ENCODE measurements at places on chromosomes 2 and 18.
A peak's percentile ranks its signal among the peaks of the same experiment; 100 is the strongest.

GRCh38 chr2:73293534-73294171 lies at the start of gene EGR4:
TSS of gene EGR4 (minus strand) at chr2:73293548. CDS start at chr2:73293317, 231 bp downstream.
- DNase-seq: peak; percentile 80

DNA sequence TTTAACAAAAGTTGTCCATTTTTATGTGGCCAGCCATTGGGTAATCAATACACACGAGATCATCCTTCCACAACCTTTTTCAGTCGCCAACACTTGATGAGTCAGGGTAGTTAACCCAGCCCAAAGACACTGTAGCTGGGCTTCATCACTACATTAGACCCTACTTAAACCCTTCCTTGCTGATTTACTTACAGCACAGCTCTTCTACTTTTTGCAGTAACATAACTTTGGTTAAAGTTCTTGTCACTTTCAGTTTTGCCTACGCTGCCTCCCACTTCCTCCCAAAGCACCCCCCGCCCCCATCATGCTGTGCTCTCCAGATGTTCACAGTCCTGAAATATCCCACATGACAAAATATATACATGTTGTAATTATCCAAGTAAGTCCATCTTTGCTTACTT lies 103.6 kb downstream of the CDK15 start:
- DNase-seq: no peak

- no peak for DNase-seq
These were observed 916.7 kb downstream of the CPS1 start for GRCh38 chr2:211473116-211473515.

GRCh38 chr2:69677914-69678313 lies 34.4 kb upstream of the AAK1 start:
- DNase-seq: no peak

DNA sequence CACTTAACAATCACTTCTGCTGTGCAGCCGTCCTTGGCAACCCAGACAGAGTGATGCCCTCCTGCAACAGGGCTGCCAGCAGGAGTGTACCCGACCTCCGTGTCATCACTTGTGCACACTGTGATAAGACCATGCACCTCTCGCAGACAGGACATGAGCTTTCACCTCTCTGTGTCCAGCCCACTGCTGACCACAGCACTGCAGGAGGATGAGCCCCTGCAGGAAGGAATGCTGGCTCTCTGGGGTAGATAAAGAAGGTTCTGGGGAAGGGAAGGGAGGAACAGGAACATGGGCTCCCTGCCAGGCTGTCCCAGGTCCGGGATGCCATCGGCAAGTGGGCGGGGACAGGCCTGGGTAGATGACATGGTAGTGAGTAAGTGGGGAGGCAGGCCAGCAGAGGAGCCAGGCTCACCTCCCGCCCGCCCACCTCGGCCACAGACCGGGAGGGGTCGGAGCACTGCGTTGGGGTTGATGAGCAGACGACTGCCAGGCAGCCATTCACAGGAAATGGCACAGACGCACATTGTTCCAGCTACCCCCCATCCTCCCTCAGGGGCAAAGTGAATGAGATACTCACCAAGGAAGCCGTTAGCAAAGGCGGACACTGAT lies 18.6 kb upstream of the COL6A3 start:
- peak; percentile 69 for DNase-seq

GRCh38 chr18:45336448-45336847 lies 278.8 kb upstream of the SLC14A2 start:
- no peak for DNase-seq

GRCh38 chr2:109427661-109428091 lies 186.1 kb downstream of the SEPTIN10 start:
- DNase-seq: no peak

- no peak for DNase-seq
These were observed 16.5 kb upstream of the CYTIP start for GRCh38 chr2:157460384-157460837.

DNA sequence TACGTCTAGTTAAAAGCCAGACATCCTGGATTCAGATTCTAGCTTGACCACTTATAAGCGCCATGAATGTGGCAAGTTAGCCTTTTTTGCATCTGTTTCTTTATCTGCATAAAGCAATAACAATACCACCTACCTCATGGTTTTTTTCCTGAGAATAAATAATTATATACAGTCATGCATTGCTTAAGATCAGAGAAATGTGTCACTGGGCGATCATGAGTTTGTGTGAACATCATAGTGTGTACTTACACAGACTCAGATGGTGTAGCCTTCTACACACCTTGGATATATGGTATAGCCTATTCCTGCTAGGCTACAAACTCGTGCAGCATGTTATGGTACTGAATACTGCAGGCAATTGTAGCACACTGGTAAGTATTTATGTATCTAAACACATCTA lies 84.7 kb upstream of the PELI1 start:
- no peak for DNase-seq

- no peak for DNase-seq
These were observed 51.9 kb upstream of the NAB1 start for GRCh38 chr2:190596993-190597392.

DNA sequence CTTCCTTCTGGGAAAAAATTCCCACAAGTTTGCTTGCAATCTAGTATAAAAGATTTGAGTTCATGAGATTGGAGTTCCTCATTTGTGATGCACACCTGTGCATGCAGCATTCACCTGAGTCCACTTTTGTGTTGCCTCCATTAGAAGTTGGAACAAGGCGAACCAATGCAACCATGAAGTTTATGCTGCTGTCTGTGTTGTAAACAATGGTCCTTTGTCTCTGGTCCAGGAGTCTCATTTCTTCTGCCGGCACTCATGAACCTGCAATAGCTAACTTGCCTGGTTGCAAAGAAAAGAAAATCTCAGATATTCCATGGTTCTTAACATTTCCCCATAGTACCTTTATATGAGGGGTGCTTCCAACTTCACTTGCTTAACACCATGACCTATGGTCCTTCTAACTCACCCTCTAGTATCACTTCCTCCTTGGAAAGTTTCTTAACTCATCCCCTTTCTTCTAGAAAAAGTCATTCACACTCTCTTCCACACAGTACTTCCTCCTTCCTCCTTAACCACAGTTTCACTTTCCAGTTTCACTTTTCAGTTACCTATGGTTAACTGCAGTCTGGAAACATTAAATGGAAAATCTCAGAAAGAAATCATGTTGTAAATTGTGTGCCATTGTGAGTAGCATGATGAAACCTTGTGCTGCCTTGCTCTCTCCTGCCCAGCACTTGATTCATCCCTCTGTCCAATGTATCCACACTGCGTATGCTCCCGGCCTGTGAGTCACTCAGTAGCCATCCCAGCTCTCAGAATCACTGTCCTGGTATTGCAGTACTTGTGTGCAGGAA lies 128.8 kb upstream of the TRIB2 start:
- DNase-seq: no peak

DNA sequence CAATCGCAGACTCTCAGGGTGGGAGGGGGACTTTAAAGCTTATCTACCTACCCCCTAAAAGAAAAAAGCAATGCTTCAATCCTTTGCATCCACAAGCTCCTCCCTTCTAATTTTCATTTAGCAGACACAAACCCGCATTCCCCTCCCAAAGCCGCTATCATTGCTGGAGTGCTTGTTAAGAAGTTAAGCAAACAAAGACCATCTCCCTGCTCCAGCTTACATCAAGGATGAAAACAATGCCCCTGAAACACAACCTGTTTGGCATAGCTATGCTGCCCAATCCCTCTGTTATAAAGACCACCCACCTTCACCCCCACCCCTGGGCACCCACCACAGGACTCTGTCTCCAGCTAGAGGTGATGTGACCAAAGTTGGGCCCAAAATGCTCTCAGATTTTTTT lies 33.0 kb downstream of the REEP1 start:
- DNase-seq: no peak

- DNase-seq: no peak
These were observed 265.1 kb downstream of the SOCS6 start for GRCh38 chr18:70553936-70554260.

DNA sequence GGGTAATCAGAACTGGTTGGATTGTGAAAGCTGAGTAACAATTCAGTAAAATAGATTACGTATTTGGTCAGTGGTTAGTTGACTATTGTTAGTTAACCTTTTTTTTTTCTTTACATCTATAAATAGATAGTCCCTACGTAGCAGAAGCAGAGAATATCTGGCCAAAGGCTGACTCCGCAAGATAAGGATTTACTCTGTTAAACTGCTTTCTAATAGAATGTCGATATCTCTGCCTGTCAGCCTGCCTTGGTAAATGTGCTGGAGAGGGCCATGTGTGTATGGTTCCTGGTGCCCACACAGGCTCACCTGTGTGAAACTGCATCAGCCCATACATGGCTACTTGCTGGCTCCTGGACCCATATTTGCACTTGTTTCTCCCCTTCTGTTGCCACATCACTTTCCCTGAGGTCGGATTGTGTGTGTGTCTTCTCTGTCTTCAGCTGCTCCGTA lies 94.4 kb downstream of the CRIM1 start:
- no peak for DNase-seq

GRCh38 chr2:1585635-1586034 lies 158.7 kb downstream of the PXDN start:
- DNase-seq: no peak

- DNase-seq: no peak
These were observed 715.8 kb downstream of the ERBB4 start for GRCh38 chr2:211822686-211823335.

GRCh38 chr2:47782671-47783485 lies at the start of gene MSH6:
TSS of gene MSH6 (plus strand) at chr2:47783145. CDS start at chr2:47783234, 89 bp downstream.
- peak; percentile 81 for DNase-seq

DNA sequence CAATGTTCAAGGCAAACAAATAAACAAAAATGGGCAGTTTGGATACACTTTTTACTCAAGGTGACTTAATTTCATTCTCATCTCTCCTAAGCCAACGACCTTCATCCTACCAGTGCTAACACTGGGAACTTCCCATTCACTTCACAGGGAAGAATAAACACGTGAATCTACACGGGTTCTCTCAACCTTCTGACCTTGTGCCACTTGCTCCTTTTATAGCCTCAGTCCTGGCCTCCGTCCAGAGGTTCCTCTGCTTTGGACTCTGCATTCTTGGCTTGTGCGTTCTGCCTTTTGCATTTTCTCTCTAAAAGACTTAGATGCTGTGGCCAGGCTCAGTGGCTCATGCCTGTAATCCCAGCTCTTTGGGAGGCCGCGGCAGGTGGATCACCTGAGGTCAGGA lies 13.8 kb downstream of the ZNF2 start:
- no peak for DNase-seq

- DNase-seq: no peak
These were observed 2.4 kb downstream of the GPR45 start for GRCh38 chr2:105243961-105244360.

- no peak for DNase-seq
These were observed 7.9 kb downstream of the PCBP1 start for GRCh38 chr2:70094978-70095719.

GRCh38 chr2:223227338-223227737 lies 175.3 kb downstream of the KCNE4 start:
- DNase-seq: no peak

- DNase-seq: no peak
These were observed 127.8 kb downstream of the MBP start for GRCh38 chr18:77004555-77005380.

GRCh38 chr18:9231852-9232486 lies 95.4 kb downstream of the ANKRD12 start:
- DNase-seq: no peak

GRCh38 chr2:148201075-148202004 lies 180.4 kb downstream of the MBD5 start:
- peak; percentile 9 for DNase-seq

DNA sequence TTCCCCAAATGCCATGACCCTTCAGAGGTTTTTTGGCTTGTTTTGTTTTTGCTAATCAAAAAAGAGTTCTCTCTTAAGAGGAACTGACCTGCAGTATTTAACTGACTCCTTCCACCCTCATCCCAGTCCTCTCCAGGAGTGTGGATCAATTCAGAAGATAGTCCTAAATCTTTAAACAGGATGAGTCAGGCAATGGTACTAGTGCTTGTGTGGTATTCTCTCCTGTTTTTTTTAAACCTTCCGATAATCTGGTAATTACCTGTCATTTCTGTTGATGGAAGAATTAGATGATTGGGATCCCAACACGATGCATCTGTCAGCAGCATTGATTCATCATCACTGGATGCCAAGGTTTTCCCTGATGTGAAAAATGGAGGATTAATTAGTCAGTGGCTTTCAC lies 41.2 kb downstream of the ETAA1 start:
- no peak for DNase-seq

GRCh38 chr2:64787698-64788097 lies 134.0 kb upstream of the SERTAD2 start:
- no peak for DNase-seq

DNA sequence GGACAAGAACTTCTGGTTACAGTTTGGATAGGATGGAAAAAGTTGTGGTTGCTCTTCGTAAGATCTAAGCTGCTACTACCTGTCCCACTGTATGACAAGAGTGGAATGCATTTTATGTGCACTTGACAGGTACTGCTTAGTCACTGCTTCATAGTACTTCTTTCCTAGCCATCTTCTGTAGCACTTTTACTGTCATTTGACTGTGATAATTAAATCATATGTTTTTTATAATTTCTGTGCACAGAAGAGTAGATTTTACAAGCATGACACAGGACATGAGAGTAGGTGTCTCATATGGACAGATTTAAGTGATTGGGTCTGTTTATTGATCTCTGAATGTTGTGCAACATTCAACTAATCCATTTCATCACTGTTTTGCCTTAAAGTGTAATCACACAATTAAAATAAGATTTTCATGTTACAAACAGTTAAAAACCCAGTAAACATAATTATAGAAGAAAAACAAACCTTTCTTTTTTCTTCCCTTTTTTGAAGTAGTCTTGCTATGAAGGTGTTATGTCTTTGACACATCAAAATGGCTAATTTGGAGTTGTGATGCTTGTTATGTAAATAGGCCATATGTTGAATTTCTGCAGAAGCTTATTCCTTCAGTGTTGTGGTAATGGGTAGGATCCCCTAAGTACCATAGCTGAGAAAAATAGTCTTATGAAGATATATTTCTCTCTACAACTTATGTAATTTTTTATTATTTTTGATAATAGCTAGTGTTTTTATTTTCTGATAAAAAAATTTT lies 3.0 kb downstream of the SPATS2L start:
- no peak for DNase-seq

DNA sequence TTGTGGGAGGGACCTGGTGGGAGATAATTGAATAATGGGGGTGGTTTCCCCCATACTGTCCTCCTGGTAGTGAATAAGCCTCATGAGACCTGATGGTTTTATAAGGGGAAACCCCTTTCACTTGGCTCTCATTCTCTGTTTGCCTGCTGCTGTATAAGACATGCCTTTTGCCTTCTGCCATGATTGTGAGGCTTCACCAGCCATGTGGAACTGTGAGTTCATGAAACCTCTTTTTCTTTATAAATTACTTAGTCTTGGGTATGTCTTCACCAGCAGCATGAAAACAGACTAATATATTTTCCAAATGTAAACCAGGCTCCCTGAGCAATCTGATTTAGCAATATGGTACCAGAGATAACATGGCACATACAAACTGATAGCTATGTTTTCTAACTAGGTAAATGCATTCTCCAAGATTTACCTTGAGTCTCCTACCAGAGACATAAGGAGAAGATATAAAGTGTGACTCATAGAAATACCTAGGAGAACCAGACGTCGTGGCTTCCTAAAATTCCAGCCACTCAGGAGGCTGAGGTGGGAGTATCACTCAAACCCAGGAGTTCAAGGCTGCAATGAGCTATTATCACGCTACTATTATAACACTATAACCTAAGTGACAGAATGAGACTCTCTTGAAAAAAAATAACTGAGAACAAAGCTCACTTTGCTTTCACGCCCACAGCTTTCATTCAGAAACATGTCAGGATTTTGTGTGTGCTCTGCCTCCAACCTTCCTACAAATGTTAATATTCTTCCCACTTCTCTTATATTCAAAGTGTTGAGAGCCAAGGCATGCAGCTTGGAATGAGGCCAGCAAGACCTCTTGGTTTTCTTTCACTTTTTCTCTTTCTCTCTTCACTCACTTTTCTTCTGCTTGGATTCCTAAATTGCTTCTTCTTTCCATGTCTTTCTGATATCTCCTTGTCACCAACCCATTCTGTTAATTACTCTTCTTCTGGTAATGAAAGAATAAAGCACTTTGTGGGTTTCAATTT lies 263.9 kb upstream of the UBE2E3 start:
- no peak for DNase-seq

All from stimulated activated CD4-positive, alpha-beta T cell treated with anti-CD3 and anti-CD28 coated beads, Interleukin-15, amount 100 ng/mL, for 1 hour (primary cell).